ENCODE measurements at places on chromosomes 5 and 9. TPM values are rescaled to one million over a fixed set of nuclear protein-coding genes. Genes with fewer than 3 reads are reported as not detected.

Gene IGFBPL1
- total RNA-seq = not detected

Gene SPATA9
- not detected for total RNA-seq

Gene SPINK7
- total RNA-seq = not detected

Gene CER1
- total RNA-seq = not detected

Gene ZDHHC11
- total RNA-seq = 2.0 TPM

Gene SLF1
- total RNA-seq = 7.3 TPM

Gene PCDHB15
- not detected for total RNA-seq

Gene PTGS1
- total RNA-seq = 83.0 TPM

Gene DNLZ
- total RNA-seq = 5.5 TPM

Gene GNA14
- total RNA-seq = 0.73 TPM

Gene FAM221B
- not detected for total RNA-seq

Gene ZCCHC9
- 20.9 TPM for total RNA-seq

Gene TRIM7
- 13.5 TPM for total RNA-seq

Gene PKD2L2
- total RNA-seq = not detected

Gene PCDHA9
- under 0.01 TPM for total RNA-seq

Gene SURF4
- 383 TPM for total RNA-seq

Gene PCDHGB7
- total RNA-seq = 5.9 TPM

Gene CCDC171
- total RNA-seq = 2.7 TPM

Gene ADCY2
- not detected for total RNA-seq

Gene STK32A
- 0.73 TPM for total RNA-seq

Gene PRUNE2
- total RNA-seq = 37.3 TPM

Gene RLN1
- not detected for total RNA-seq

Gene SMC2
- 23.1 TPM for total RNA-seq

Gene PKN3
- total RNA-seq = 1.8 TPM

Gene TMEFF1
- 0.78 TPM for total RNA-seq

Gene EIF4E1B
- total RNA-seq = not detected

Gene INSL6
- not detected for total RNA-seq

Gene FRMD3
- total RNA-seq = 0.73 TPM

Gene C5orf34
- total RNA-seq = 5.5 TPM

Gene ACOT12
- total RNA-seq = not detected

Gene GLDC
- 17.6 TPM for total RNA-seq
